ENCODE measurements at places on chromosomes 5 and 9. TPM values are rescaled to one million over a fixed set of nuclear protein-coding genes. Genes with fewer than 3 reads are reported as not detected.

DNA sequence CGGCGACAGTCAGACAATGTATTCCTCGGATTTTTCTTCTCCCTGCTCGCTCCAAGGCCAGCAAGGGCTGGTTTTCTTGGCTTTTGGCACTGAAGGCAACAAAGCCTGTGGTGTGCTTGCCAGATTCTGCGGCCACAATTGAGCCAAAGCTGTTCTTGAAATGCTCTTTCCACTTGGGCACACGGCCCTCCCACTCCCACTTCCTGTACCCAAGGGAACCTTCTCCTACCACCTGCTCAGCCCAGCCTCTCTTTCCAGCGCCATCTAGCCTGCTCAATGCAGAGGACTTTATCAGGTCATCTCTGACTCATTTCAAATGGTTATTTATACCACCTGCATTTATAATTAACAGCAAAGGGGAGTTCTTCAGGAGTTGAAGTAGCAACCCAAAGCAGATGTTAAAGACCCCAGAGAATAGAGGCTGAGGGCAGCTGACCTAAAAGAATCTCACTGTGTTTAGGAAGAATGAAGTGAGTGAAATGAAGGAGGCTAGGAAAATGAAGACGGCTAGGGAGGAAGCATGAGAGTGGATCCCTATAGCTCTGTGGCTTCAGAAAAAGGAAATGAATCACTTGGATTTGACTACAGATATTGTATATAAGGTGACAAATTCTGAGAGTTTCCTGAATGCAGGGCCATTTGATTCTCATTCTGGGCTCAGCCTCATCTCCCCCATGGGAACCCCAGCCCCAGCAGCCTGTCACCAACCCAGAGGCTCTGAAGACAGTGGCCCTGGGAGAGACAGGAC lies 439.0 kb downstream of the ENC1 start:
- DNase-seq = peak; percentile 90

GRCh38 chr5:108515517-108516105 lies 133.7 kb upstream of the FBXL17 start:
- no peak for DNase-seq

- no peak for DNase-seq
These were observed 757.4 kb downstream of the PTPRD start for GRCh38 chr9:9855177-9856078.

PCDHGA10 gene
- total RNA-seq = 1.3 TPM

FANCC gene
- 28.7 TPM for total RNA-seq

GDA gene
- total RNA-seq = not detected

Measured in SJCRH30 (cell line).